ENCODE measurements at places on chromosomes 12 and 14. TPM values are rescaled to one million over a fixed set of nuclear protein-coding genes. Genes with fewer than 3 reads are reported as not detected.

GRCh38 chr12:41589878-41590277 is 401.8 kb downstream of the PDZRN4 start:
- no peaks in the 10 kb centered on the region for H3K4me1 ChIP-seq
- no peaks in the 10 kb centered on the region for H3K36me3 ChIP-seq

DNA sequence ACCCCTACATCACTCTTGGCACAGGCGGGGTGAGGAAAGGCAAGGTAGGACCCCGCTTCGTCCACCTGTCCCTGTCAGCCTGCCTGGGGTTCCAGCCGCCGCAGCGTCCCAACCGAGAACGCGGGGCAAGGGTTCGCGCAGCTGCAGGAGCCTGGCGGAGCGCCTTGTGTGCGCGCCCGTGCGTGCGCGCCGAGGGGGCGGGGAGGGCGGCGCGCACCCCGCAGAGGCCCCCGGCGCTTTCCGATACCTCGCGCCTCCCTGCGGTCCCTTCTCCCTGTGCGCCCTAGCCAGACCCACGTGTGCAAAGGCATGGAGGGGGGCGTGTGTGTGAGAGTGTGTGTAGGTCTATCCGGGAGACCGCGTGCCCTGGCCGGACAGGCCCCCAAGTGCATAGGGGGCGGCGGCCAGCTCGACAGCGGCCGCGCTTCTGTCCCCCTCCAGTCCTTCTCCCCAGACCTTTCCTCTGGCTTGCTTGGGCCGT is 122.4 kb downstream of the TSPAN9 start:
- no peak overlapping the region for H3K4me3 ChIP-seq
- no peaks in the 10 kb centered on the region for H3K36me3 ChIP-seq
- peaks cover 3% of the 10 kb centered on the region for H3K4me1 ChIP-seq

- H3K4me1 ChIP-seq: peaks cover 52% of the 10 kb centered on the region
- peak overlapping the region; percentile 73 for H3K4me3 ChIP-seq
Measured at GRCh38 chr12:48980953-48981756, 3.0 kb downstream of the WNT1 start.

GRCh38 chr14:53183056-53183455 is 29.9 kb upstream of the DDHD1 start:
- H3K36me3 ChIP-seq: peaks cover 6% of the 10 kb centered on the region
- no peak overlapping the region for H3K4me3 ChIP-seq
- H3K27ac ChIP-seq: no peak overlapping the region
- no peak for DNase-seq
- peaks cover 3% of the 10 kb centered on the region for H3K4me1 ChIP-seq

DNA sequence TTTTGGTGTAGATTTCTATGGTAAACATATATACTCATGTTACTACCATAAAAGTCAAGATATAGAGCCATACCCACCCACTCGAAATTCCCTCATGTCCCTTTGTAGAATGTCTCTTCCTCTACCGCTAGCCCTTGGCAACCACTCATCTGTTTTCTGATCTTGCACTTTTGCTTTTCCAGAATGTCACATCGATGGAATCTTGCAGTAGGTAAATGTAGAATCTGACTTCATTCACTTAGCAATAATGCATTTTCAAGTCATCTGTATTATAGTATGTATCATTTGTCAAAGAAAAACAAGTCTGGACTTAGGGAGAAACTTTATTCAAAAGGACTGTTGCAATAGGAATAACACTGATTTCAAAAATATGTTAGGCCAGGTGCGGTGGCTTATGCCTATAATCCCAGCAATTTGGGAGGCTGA is 19.3 kb upstream of the CLEC2D start:
- peak overlapping the region; percentile 93 for H3K4me3 ChIP-seq
- peaks cover 60% of the 10 kb centered on the region for H3K4me1 ChIP-seq
- no peak for DNase-seq
- peak overlapping the region; percentile 96 for H3K27ac ChIP-seq
- H3K36me3 ChIP-seq: peaks cover 69% of the 10 kb centered on the region
- H3K27me3 ChIP-seq: peaks cover 2% of the 10 kb centered on the region

DNA sequence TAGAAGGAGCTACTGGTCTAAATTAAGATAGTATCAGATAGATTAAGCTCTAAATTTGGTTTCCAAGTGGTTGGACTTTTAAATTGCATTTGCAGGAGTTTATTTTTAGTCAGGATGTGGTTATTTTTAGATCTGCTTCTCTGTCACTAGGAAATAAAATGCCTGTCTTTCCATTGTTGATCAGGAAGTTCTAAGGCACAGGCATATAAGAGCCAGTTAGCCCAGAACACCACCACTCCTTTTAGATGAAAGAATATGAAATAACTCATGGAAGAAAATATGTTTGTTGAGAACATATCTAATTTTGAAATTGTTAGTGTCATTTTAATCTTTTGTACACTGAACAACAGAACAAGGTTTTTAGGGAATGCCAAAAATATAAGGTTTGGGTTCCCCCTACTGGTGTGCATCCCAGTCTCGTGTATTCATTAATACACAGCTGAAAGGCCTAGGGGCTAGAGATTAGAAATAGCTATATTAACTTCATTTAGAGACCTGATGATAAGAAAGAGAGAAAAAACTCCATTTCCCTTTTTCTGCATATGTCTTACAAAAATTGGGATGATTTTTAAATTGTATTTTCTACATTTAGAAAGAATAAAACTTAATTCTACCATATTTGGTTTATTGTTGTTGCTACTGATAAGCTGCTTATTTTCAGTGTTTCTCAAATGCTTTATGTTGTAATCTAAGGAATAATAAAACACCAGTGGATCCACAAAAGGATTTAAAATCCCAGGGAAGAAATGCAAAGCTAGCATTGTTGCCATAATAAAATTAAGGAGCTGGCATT is 67.2 kb downstream of the RIC8B start:
- peaks cover 9% of the 10 kb centered on the region for H3K4me1 ChIP-seq
- peak; percentile 42 for DNase-seq
- no peaks in the 10 kb centered on the region for H3K36me3 ChIP-seq
- no peak overlapping the region for H3K4me3 ChIP-seq
- H3K27ac ChIP-seq: no peak overlapping the region

DNA sequence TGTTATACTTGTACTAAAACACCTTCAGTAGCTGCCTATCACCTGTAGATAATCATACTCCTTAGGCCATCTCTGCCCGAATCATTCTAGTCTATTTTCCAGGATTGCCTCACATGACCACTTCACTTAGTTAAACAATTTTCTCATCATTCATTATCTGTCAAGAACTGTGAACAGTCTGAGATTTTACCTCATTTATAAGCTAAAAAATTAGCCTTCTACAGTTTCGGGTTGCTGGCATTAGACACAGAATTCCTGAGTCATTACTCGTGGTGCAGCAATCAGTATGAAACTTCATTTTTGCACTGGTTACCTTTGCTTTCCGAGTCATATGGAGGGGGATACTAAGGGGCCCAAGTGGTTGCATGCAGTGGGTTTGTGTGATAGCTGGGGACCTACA is 57.6 kb upstream of the OTOGL start:
- no peak overlapping the region for H3K27ac ChIP-seq
- DNase-seq: no peak
- H3K4me1 ChIP-seq: no peaks in the 10 kb centered on the region
- H3K27me3 ChIP-seq: peaks cover 2% of the 10 kb centered on the region
- H3K4me3 ChIP-seq: no peak overlapping the region

DNA sequence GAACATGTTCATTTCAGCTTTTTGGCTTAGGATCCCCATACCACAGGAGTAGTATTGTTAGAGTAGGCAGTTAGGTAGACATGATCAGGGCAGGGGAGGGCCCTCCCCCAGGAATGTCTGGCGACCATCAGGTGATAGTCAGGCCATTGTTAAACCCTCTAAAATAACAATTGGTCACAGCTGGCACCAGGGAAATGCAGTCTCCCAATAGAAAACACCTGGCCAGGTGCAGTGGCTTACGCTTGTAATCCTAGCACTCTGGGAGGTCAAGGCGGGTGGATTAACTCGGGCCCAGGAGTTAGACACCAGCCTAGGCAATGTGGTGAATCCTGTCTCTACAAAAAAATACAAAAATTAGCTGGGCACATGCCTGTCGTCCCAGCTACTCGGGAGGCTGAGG is 187.1 kb downstream of the MON2 start:
- peaks cover 14% of the 10 kb centered on the region for H3K4me1 ChIP-seq
- H3K36me3 ChIP-seq: no peaks in the 10 kb centered on the region
- no peak for DNase-seq
- peaks cover 38% of the 10 kb centered on the region for H3K27me3 ChIP-seq
- no peak overlapping the region for H3K4me3 ChIP-seq

- peaks cover 2% of the 10 kb centered on the region for H3K27me3 ChIP-seq
- DNase-seq: no peak
- no peak overlapping the region for H3K27ac ChIP-seq
- H3K4me3 ChIP-seq: no peak overlapping the region
- no peaks in the 10 kb centered on the region for H3K36me3 ChIP-seq
- H3K4me1 ChIP-seq: no peaks in the 10 kb centered on the region
Measured at GRCh38 chr12:59085690-59086089, 165.4 kb upstream of the LRIG3 start.

GRCh38 chr12:120101182-120101581 is 15.4 kb downstream of the RAB35 start:
- peak overlapping the region; percentile 86 for H3K27ac ChIP-seq
- H3K27me3 ChIP-seq: no peaks in the 10 kb centered on the region
- no peak for DNase-seq
- H3K4me1 ChIP-seq: peaks cover 26% of the 10 kb centered on the region

- no peaks in the 10 kb centered on the region for H3K36me3 ChIP-seq
- DNase-seq: no peak
- no peak overlapping the region for H3K4me3 ChIP-seq
Measured at GRCh38 chr14:75454963-75455546, 27.2 kb downstream of the JDP2 start.

GRCh38 chr14:38405851-38406635 is 150.2 kb upstream of the CLEC14A start:
- no peaks in the 10 kb centered on the region for H3K27me3 ChIP-seq
- no peaks in the 10 kb centered on the region for H3K36me3 ChIP-seq
- H3K4me3 ChIP-seq: no peak overlapping the region
- no peak overlapping the region for H3K27ac ChIP-seq
- no peaks in the 10 kb centered on the region for H3K4me1 ChIP-seq

GRCh38 chr12:131473261-131473660 is 237.6 kb upstream of the SFSWAP start:
- H3K4me1 ChIP-seq: peaks cover 4% of the 10 kb centered on the region
- H3K4me3 ChIP-seq: no peak overlapping the region
- no peaks in the 10 kb centered on the region for H3K27me3 ChIP-seq
- H3K36me3 ChIP-seq: no peaks in the 10 kb centered on the region

GRCh38 chr12:122845041-122845864 is 10.0 kb downstream of the HIP1R start:
- no peaks in the 10 kb centered on the region for H3K27me3 ChIP-seq
- no peak overlapping the region for H3K4me3 ChIP-seq
- no peaks in the 10 kb centered on the region for H3K4me1 ChIP-seq
- DNase-seq: no peak
- no peak overlapping the region for H3K27ac ChIP-seq

- H3K4me1 ChIP-seq: no peaks in the 10 kb centered on the region
- DNase-seq: no peak
- H3K4me3 ChIP-seq: no peak overlapping the region
- H3K27ac ChIP-seq: no peak overlapping the region
- H3K36me3 ChIP-seq: no peaks in the 10 kb centered on the region
Measured at GRCh38 chr12:13749389-13749788, 232.0 kb downstream of the GRIN2B start.

DNA sequence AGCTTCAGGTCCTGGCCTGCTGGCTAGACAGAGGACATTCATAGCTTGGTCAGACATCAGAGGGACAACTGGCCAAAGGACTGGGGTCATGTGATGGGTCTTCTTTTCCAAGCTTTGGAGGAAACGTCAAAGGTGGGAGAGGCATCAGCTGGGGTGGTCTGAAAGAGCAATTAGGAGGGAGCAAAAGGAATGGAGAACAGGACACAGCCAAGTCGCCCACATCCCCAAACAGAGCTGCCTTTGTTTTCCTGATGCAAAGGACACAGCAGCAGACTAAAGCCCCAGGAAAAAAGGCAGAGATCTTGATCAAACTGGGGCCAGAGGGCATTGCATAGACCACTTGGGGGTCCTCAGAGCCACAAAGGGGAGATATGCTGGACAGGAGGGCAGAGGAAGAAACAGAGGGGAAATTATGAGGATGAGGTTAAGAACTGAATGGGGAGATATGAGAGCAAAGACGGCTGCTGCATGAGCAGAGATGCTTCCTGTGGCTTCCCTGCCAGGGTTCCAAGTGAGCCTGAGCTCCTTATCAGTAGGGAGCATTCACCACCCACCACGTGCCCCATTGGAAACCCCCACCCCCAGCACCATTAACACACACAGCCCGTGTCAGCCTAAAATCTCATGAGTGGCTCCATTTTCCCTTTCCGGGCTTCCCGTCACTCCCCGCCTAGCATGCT is 62.4 kb downstream of the ANO2 start:
- H3K4me1 ChIP-seq: no peaks in the 10 kb centered on the region
- DNase-seq: no peak
- H3K36me3 ChIP-seq: no peaks in the 10 kb centered on the region
- H3K27me3 ChIP-seq: peaks cover 27% of the 10 kb centered on the region
- H3K4me3 ChIP-seq: no peak overlapping the region
- H3K27ac ChIP-seq: no peak overlapping the region

Gene EIF2S3B
- total RNA-seq: 0.97 TPM

Gene TAMALIN
- 6.9 TPM for total RNA-seq

Measured in activated CD4-positive, alpha-beta T cell treated with anti-CD3 and anti-CD28 coated beads, Interleukin-2, amount 10 ng/mL, durations not matched to agents 7 days and 5 days (primary cell).